ENCODE measurements at places on chromosomes 1 and 21.

DNA sequence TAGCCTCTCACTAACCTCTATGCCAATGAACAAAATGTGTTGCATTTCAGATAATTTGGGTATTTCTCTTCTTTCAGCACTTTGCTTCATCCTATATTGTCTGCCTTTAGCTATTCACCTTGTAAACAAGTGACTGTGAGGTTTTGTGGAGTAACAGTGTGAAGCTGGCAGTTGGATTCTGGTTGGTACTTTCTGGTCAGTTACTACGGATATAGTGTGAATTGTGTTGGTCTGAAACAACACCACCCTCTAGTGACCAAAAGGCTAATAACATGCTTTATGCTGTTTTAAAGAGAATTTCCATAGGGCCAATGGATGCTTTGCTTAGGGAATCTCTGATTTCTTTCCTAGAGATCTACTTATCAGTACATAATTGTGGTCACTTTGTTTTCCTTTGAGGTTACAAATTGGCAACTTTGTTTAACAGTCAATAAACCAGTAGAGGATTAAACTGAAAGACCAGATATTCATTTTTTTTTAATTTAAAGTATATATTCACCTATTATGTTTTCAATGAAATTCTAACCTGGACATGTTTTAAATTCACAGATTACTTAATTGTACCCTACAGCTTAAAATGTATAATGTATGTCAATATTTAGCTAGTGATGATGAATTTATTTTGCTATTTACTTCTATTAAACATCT lies 2.5 kb upstream of the PTGER3 start:
- peak; percentile 76 for DNase-seq

DNA sequence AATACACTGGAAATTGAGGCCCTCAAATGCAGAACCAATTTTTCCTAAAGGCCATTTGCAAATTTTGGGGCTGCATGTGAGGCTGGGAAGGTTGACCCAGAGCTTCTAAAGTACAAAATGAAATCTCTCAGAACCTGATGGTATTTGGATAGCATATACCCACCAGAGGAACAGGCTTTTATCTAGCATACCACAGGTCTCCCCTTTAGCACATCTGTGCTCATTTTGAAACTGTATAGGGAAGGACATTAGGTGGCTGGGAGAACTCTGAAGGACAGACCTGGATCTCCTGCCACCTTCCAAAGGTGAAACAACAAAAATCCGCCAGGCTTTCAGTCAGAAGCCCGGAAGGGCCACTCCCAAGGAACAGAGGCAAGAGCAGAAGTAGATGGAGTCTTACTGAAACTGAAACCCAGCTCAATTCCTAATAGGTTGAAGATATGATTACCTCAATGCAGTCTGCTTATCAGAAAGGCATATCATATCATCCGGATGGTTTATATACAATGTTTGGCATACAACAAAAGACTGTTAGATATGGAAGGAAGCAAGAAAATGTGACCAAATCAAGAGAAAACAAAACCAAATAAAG lies 11.6 kb downstream of the CD55 start:
- DNase-seq = no peak

DNA sequence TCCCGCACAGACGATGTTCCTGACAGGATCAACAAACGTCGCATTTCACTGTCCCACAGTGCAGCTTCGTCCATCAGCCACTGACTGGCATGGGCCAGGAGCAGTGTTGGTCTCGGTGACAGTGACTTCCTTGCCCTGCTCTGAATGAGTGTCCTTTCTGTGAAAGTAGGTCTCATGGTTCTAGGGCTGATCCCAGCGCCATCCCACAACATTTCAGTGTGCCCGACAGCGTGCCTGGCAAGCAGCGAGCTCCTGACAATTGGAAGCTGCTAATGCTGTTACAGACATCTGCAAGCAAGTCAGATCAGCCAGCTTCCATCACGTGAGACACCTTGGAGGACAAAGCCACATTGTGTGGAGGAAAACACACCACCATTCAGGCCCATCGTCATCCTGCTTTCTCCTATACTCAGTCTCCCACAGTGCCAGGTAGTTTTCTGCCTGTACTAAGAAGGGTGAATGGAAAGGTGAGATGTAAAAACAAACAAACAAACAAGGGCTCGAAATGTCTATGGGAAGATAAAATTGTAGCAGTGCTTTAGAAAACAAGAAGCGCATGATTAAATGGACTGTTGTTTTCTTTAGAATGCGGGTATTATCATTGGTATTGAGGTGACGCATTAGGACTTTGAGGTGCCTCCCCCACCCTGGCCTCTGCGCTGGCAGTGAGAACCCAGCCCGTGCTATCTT lies 21.9 kb downstream of the ERRFI1 start:
- no peak for DNase-seq

- DNase-seq = peak; percentile 41
Observed at GRCh38 chr1:31013187-31013864, 52.2 kb downstream of the PUM1 start.

DNA sequence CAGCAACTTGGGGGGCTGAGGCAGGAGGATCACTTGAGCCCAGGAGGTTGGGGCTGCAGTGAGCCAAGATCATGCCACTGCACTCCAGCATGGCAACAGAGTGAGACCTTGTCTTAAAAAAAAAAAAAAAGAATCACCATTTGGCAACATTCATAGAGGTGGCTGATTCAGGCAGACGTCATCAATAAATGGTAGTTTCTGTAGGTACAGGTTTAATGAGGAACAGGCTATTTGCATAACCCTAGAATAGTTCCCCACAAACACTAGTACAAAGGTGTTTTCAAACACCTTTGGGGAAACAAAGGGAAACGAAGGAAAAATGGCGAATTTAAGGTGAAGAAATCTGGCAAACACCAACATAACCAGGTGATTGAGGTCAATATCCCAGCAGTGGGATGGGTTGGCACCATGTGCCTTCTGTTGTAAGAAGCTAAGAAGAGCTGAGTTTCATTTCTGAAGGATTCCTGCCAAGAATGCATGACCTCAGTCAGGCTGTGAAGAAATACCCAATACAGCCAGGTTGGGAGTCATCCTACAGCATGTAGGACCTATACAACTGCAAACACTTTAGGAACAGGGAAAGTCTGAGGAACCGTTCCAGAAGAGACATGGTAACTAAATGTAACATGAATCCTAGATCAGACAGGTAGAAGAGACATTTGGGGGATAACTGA lies 5.6 kb downstream of the LPAR3 start:
- DNase-seq = peak; percentile 74

GRCh38 chr1:64881281-64881680 lies 85.1 kb downstream of the JAK1 start:
- peak; percentile 91 for DNase-seq

DNA sequence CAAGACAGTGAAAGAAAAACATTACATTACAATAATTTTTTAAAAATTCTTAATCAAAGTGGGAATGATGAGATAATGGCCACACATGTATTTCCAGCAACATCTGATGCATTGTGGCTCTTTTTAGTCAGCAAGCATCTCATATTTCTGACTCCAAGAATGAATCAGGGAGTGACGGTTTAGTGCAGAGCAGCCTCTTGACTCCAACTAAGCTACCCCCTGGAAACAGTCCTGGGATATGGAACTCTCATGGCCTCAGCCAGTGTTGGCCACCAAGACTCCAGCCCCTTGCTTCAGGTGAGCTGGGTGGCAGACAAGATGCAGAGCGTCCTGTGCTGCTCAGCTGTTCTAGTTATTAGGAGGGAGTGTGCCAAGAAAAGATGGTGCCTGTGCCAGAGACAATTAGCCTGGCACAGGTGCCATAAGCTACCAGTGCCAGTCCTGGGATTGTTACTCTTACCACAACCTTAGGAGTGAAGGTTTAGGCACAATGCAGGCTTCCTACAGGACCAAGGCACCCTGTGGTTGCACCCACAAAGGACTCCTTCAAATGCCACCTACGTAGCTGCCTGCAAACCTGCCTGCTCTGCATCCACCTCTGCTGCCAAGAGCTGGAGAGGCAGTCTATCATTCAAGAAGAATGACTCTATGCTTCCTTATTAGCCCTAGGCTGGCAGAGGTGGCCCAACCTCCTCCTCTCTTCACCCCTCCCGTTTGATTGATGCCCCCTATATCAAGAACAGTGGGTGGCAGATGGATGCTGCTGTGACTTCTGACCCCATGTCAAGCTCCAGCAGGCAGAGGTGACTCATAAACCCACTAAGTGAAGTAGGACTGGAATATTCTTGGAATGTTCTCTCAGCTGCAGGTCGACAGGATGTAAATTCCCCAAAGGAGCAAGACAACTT lies 6.0 kb upstream of the SEC16B start:
- DNase-seq = peak; percentile 88

GRCh38 chr1:149849111-149849946 lies 50.0 kb upstream of the BOLA1 start:
- DNase-seq = no peak

GRCh38 chr1:52111492-52111891 lies 30.4 kb upstream of the ZFYVE9 start:
- DNase-seq = no peak

DNA sequence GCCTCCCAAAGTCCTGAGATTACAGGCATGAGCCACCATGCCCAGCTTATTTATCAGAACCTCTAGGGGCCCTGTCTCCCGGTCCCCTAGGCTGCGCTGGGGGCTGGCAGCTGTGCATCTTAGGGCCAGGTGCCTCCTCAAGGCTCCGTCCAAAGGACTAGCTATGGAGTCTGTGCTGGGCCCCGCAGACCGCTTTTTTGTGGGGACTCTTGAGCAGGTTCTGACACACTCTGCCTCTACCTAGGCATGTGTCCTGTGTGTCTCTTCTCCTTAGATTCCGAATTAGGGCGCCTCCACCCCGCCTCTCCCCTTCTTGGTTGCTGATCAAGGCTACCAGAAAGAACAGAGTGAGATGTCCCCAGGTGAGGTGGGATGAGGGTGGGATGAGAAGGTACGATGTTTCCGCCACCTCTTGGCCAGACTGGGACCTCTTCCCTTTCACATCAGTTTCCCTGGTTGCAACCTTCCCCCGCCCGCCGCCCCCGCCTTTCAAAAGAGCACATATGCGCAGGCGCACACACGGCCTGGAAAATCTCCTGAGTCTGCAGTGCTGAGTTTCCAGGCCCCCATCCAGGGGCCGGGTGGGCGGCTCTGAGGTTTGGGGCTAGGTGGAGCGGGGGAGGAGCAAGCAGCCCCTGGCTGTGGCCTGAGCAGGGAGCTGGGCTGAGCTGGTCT lies 5.0 kb upstream of the PTPN7 start:
- no peak for DNase-seq

- DNase-seq = no peak
Observed at GRCh38 chr1:99843760-99844159, 6.4 kb upstream of the AGL start.

- no peak for DNase-seq
Observed at GRCh38 chr1:243393096-243393495, 137.3 kb downstream of the SDCCAG8 start.

- DNase-seq = no peak
Observed at GRCh38 chr1:111669268-111669667, 49.7 kb downstream of the RAP1A start.

- DNase-seq = no peak
Observed at GRCh38 chr1:30627994-30628393, 95.4 kb downstream of the MATN1 start.

DNA sequence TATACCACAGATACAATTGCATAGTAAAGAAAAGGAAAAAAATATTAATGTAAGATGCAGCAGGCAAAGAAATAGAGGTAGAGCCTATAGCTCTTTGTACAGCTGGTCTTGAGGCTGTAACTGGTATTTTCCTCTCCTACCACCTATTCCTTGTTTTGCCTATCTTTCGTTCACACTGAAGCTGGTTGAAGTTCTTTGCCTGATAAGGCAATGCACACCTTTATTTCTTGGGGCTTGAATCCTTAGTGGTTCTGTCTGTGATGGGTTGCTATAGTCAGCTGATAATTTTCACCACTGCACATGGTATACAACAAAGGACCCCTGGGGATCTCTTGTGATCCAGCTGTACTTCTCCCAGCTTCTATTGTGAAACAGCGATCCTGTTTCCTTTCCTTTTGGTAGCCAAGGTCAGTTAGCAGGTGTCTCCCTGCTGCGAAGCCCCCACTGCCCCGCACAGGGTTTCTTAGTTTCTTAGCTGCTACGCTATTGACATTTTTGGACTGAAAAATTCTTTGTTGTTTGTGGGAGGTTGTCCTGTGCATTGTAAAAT lies 9.9 kb upstream of the TSNAX start:
- DNase-seq = no peak

DNA sequence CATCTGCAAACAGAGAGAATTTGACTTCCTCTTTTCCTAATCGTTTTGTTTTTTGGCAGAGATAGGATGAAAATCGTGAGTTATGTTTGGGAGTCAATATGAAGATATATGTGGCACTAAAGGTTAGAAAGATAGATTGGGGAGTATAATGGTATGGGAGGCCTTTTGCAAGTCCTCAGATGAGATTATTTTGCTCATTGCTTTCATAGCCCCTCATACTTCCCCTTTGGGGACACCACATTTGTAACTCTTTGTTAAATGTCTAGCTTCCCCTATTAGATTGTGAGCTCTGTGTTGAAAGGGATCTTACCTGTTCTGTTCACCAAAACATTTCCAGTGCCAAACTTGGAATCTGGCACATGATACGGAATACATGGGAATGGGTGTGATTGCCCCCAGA lies 30.2 kb downstream of the RAVER2 start:
- DNase-seq = no peak

DNA sequence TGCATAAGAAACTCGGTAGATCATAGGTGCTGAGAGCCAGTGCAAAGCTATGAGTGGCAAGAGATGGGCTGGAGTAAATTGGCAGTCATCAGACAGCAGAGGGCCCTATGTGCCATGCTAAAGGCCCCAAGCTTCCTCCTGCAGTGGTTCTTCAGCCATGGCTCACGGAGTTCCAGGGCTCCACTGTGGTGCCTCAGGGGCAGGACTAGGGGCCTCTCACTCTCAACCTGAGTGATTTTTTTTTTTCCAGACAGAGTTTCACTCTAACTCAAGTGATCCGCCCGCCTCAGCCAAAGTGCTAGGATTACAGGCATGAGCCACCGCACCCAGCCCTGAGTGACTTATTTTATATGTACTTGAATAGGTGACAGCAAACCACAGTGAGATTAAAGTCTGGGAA lies 10.4 kb upstream of the GJA8 start:
- DNase-seq = no peak

DNA sequence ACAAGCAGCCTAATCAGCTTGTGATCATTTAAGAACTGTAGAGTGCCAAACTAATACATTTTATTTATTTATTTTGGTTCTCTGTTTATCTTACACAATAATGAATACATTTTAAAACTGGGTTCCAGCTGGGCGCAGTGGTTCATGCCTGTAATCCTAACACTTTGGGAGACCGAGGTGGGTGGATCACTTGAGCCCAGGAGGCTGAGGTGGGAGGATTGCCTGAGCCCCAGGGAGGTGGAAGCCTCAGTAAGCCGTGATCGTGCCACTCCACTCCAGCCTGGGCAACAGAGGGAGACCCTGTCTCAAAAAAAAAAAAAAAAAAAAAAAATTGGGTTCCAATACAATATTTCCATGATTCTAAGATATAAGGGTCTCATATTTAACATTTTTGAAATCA lies 9.2 kb downstream of the FBXO28 start:
- no peak for DNase-seq

GRCh38 chr1:208207388-208208131 lies 36.6 kb downstream of the PLXNA2 start:
- DNase-seq = peak; percentile 94
